ENCODE measurements at places on chromosomes 5 and 9.

DNA sequence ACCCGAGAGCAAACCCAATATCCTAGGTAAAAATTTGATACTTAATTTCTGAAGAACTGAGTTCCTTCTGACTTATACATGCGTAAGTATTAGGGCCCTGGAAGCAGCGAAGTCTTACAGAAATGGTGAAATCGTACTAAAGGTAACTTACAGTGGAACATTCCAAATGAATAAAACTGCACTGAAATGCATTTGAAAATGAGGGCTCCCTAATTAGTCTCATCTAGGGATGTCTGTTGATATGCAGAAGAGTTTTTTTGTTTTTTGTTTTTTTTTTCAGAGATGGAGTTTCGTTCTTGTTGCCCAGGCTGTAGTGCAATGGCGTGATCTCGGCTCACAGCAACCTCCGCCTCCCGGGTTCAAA is 10.4 kb upstream of the NANS start:
- no peak for DNase-seq

DNA sequence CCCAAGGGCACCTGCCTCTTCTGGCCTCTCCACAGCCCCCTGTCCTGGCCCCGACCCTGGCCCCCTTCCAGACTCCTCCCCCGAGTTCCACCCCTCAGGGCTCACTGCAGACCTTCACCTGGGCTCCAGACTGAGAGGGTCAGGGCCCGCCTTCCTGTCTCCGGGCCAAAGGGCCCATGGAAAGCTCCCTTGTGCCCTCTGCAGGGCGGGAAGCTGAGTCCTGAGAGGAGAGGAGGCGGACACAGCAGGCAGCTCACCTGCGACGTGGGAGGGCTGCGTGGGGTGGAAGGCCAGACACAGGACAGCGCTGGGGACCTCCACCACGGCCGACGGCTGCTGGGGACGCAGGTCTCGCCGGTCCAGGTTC is 20.6 kb downstream of the DYNC2I2 start:
- no peak for DNase-seq

GRCh38 chr5:14078716-14079115 is 64.4 kb upstream of the TRIO start:
- no peak for DNase-seq

DNA sequence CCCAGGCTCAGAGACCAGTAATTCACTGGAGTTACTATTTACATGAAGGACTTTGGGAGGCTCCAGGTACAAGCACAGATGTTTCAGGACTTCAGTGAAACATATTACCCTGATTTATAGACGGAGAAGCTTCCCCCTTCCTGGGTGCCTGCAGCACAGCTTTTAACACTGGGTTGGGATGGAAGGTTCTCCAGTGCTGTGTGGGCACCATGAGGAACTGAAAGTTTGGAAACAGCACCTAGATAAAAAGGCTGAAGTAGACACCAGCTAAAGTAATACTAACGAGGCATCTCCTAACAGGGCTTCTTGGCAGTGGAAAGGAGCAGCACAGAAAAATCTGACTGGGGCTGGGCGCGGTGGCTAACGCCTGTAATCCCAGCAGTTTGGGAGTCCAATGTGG is 70.7 kb downstream of the GCNT1 start:
- no peak for DNase-seq

GRCh38 chr5:33369485-33370465 is 71.0 kb upstream of the TARS1 start:
- no peak for DNase-seq

DNA sequence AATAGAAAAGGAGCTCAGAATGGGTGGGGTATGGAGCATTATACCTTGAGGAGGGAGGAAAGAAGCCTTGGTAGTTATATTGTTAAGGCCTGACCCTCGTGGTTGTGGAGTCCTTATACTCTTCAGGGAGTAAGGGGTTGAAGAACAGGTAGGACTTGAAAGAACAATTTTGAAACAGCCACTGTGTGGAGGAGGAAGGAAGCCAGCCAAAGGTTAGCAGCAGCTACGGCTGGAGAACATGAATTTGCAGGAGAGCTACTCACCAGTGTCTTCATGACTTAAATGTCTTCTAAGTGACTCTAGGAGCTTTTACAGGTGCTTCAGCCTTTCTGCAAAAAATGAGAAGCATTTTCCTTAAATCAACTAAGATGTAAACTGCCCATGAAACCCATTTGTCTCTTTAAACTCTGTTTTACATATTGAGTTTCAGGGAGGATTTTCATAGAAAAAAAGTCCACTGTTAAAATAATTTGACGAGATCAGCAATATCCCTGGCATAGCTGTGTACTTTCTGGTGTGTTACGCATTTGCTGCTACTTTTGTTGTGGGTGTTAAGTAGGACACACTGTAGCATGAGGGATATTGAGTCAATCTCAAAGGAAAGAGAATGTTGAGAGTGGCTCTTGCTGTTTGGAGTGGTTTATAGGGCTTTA is 110.6 kb upstream of the ELL2 start:
- no peak for DNase-seq

DNA sequence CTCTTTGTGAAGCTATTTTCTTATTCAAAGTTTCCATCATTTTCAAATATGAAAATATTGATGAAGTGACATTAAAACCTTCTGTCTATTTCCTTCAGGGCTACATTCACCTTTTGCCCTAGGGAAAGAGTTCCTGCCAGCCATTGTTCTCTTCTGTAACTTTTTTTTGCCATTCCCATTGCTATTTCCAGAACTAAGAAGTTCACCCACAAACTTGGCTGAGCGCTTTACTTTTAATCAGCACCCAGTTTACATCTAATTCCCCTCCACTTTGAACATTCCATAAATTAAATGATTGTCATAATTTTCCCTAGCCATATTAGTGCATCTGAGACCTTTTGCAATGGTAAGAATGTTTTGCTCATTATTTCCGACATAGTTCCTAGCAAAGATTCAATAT is 4.4 kb downstream of the IL33 start:
- DNase-seq, result no peak

DNA sequence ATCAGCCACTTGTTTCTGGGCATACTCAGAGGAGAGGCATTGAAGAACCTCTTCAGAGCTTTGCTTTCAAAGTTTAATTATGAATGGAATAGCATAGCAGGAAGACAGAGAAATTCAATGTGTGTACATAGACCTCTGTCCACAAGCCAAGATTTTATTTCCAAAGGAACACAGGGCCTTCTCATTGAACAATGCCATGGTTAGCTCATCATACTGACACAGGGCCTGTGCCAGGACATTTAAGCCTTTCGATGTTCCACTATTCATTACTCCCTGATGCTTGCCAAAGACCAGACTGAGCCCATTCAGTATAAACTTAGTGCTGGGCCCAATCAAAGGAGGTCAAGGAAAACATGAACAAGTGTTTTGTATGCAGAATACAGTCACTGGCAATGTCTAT is 280.8 kb downstream of the FBXL17 start:
- peak; percentile 80 for DNase-seq

DNA sequence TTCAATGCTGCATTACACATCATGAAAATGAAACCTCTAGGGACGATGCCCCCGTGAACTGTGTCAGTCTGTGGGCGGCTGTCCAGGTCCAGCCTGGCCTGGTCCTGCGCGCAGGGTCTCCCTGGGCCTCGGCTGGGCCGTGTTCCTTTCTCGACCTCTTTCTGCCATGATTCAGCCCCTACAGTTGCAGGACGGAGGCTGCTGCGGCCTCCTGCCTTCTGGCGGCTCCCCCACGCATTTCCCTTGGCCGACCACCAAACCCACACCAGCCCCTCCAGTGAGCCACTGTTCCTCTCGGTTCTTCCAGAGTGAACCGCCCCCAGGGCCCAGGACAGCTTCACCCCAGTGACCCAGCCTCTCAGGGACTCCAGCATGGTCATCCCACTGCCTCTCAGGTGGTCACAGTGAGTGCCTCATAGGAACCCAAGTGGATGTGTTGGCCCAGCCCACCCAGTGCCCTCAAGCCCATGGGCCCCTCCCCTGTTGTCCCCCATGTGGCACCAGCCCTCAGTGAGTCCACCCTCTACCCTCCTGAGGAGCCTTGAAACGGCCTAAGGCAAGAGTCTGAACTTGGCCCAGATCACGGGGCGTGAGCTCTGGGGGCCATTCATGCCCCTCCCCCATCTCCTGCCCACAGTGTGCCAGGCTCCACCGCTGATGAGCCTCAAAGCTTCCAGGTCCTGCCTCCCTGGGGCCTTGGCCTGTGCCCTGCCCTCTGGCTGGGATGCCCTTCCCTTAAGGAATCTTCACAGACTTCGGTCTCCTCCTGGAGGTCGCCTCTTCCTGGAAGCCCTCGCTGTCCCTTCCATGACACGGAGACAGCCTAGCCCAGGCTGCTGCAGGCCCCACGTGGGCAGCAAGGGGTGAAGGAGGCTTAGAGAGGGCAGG is 10.0 kb upstream of the CLIC3 start:
- DNase-seq, result no peak

- DNase-seq, result no peak
These were observed 297.0 kb upstream of the CLINT1 start for GRCh38 chr5:158155811-158156505.

DNA sequence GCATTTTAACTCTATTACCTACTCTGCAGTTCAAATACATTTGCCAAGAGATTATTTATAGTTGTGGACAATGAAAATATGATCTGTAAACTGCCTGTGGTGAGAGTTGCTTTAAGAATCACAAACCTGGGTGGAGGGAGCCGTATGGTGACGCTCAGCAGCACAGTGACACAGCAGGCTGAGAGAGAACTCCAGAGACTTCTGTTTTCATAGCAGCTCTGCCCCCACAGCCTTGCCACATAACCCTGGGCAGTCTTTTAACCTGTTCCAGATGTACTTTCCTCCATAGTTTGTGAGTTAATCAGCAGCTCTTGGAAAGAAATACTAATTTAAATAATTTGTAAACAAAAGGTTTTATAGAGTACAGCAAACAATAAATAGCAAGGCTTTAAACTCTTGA is 450.5 kb downstream of the ELAVL2 start:
- DNase-seq, result no peak

GRCh38 chr5:131545845-131546244 is 89.2 kb downstream of the RAPGEF6 start:
- no peak for DNase-seq

GRCh38 chr9:121766081-121766683 is 114.7 kb downstream of the DAB2IP start:
- no peak for DNase-seq

GRCh38 chr9:3028535-3028934 is 184.6 kb upstream of the PUM3 start:
- DNase-seq, result no peak

GRCh38 chr5:39675676-39676075 is 250.9 kb upstream of the DAB2 start:
- DNase-seq, result no peak

DNA sequence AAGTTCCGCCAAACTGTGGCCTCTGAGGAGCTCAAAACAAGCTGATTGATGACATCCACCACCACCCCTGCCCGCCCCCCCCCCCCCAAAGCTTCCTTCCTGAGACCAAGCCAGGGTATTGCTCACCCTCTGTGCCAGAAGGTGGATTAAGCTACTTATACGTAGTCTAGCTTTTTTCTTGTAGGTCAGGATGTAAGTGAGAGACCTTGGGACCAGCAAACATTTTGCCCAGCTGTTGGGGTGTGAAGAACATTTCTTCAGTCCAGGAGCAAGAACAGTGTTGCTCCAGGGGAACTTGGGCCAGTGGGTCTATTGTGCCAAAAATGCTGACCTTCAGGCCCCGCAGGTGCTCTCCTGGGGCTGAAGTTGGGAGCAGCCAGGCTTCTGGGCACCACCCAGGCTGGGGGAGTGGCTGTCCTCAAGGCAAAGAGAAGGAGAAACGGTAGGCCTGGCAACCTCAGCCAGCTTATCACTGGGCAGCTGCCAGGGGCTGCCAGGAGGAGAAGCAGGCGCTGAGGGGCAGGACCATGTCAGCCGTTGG is 18.0 kb downstream of the NEURL1B start:
- DNase-seq, result no peak

- DNase-seq, result no peak
These were observed 54.5 kb upstream of the CTNNA1 start for GRCh38 chr5:138698713-138699112.

GRCh38 chr5:57416278-57416994 is 66.2 kb downstream of the ACTBL2 start:
- DNase-seq, result no peak

GRCh38 chr5:133256276-133256675 is 204.5 kb downstream of the HSPA4 start:
- DNase-seq, result no peak

- DNase-seq, result no peak
These were observed 124.9 kb upstream of the GRIA1 start for GRCh38 chr5:153365547-153365946.

DNA sequence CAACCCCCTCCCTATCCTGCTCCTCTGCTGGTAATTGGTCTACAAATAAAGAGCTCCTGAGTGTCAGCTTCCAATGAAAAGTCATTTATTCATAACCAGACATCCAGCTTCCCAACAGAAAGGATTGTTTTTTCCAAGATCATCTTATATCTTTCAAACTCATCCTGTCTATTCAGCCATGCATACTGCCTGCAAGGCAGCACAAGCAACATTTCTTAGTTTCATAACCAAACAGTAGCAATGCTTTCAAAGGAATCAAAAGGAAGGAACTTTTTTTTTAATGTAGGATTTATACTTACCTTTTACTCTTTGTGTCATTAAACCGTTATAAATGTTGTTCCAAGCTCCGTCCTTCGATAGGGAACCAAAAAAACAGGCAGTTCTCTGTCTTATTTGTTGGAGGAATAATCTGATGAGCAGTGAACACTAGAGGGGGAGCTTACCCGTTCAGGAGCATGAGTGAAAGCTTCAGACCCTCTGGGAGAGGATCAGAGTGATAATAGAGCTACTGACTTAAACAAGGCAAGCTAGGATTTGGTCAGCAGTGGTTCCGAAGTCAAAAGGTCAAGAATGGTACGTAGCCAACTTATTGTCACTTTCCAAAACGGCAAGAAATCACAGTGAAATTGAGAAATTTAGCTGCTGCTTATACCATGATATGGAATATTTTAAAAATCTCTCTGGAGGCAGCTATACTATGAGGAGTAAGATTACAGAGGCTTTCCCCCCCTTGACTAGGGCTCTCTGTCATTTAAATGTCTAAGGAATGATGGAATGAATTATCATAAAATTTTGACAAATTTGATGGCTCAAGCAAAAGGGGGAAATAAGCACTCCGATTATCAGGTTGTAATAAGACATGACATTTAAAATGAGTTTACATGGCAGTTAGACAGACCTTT is 892.9 kb downstream of the NR2F1-AS1 start:
- DNase-seq, result no peak

- no peak for DNase-seq
These were observed 2.1 kb downstream of the SLC9A3 start for GRCh38 chr5:522116-522515.

All from nucleus accumbens (tissue), 56 donors.